ENCODE measurements at places on chromosomes 1 and 21.

DNA sequence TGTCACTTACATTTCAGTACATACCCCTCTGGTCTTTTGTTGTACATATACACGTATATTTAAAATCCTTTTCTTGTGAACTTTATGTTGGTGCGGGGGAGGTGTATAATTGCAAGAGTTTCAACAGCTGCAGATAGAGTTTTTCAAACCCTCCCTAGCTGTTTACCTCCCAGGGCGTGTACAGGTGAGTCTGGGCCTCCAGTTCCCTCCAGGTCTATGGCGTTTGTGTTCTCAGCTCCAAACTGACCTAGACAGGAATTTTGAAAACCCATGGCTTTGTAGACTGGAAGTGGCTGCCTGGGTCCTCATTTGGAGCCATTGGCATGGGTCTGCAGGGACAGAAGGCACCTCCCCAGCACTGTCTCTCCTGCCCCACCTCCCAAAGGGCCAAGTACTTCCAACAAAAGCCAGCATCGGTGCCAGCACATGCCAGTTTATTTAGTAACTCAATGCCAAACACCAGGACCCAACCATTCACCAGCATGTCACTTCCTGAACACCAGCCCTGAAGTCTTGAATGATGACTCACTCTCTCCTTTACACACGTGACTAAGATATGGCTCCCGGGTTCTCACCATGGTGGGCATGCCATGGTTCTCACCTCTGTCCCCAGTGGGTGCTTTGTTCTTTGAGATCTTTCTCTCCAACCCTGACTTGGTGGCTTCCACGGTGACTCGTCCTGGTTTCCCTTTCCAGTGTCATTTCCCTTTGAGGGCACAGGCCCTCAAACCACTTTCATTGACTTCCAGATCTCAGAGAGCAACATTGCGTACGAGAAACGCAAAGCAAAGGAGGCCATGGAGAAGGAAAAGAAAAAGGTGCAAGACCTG lies 57.3 kb upstream of the EFHD2 start:
- DNase-seq, result no peak

DNA sequence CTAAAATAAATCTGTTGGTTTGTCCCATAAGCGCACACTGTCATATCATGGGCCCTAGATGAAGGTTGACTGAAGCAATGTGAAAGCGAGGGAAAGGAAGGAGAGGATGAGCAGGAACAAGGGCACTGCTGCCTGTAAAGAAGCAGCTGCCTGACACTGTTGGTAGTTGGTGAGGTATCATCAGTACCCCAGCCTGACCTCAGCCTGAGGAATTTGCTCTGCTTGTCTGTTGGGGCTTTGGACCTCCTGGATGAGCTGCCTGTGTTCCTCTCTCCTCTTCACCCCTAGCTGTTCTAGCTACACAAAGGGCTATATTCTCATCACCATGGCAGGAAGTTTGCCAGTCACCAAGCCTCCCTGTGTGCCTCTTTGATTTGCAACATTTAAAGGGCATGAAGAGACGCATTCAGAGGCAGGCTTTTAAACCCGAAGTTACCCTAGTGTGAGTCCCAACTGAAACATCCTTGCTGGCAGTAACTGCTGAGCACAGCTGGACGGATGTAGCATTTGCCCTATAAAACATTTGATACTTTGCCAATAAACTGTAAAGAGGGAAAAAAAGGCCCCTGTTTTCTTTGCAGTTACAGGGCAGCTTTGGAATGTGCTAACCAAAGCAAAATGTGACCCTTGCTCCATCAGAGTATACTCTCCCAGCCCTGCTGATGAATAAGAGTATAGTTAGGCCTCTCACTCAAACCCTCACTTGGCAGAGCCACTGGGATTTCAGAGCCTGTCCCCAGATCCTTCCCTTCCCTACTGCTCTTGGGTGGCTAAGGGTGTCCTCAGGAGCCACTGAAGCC lies 22.2 kb upstream of the SPATA6 start:
- no peak for DNase-seq

DNA sequence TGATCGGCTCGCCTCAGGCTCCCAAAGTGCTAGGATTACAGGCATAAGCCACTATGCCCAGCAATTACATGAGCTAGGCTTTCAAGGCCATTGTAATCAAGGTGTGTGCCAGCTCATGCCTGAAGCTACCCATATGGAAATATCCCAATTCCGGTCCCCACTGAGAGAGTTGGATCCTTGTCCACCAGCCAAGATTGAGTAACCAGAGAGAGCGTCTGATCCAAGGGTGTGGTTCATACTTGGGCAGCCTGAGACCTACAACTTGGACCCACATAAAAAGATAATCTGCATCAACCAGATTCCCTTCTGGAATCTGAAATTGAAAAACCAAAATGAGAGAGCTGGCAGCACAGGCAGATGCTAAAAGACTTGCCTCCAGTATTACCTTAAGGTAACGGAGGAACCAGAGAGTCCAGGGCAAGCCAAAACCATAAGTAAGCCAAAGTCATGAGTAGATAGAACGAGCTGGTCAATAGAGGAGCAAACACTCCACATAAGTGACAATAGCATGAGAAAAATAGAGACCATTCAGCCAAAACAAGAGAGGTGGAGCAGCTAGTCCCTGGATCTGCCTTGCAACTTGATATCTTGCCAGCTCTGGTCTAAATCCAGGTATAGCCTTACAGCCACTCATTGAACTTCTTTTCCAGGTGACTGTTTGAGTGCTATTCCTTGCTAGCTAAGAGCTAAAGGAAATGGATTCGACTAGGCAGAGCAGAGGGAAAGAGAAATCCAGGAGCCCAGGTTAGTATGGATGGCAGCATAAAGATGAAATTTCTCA lies 63.8 kb upstream of the ATP1A1 start:
- DNase-seq, result no peak

DNA sequence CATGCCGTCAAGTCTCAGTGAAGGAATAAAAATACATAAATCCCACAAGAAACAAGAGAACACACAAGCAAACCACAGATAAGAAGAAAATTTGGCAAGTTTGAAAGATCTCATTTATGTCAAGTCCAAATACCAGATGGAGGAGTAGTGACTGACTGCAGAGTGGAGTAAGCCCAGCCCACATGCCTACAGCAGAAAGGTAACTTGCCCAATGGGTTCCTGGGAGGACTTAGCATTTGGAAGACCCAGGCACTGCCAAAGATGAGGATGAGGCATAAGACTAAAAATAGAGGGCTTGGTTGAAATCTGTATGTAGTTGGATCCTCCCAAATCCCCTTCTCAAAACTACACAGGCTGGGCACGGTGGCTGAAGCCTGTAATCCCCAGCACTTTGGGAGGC lies 70.8 kb downstream of the ZNF648 start:
- no peak for DNase-seq

- no peak for DNase-seq
Measured at GRCh38 chr1:94038511-94038910, 82.4 kb downstream of the ABCA4 start.

GRCh38 chr1:54487571-54488050 lies 60.4 kb upstream of the ACOT11 start:
- no peak for DNase-seq

DNA sequence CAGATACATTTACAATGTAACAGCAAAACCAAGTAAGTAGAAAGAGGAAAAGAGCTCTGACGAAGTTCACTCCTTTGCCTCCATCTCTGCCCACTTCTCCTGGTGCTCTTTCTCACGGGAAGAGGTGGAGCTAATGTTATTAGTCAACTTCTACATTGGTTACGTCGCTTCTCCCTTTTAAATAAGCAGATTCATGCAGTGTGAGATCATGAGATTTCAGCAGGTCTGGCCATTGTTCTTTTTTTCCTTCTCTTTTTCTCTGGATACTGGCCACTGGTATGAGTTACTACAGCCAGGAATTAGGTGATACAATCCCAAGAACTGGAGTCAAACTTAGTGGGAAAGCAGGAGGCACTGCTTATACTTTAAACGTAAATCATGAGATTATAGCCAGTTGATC lies 207.1 kb downstream of the AKT3 start:
- DNase-seq, result no peak

- no peak for DNase-seq
Measured at GRCh38 chr1:167526667-167527383, 8.5 kb upstream of the CD247 start.

- no peak for DNase-seq
Measured at GRCh38 chr1:108533351-108534083, 26.4 kb upstream of the EEIG2 start.

Data from T-cell (primary cell).